H1 (cell line): ENCODE measurements at places on chromosomes 6 and 20. TPM values are rescaled to one million over a fixed set of nuclear protein-coding genes. Genes with fewer than 3 reads are reported as not detected.

GRCh38 chr6:82957171-82957867 lies 108.3 kb downstream of the UBE3D start:
- no peak for DNase-seq

RIPPLY2 gene
- total RNA-seq, result 0.74 and 1.9 TPM in 2 replicates

DNA sequence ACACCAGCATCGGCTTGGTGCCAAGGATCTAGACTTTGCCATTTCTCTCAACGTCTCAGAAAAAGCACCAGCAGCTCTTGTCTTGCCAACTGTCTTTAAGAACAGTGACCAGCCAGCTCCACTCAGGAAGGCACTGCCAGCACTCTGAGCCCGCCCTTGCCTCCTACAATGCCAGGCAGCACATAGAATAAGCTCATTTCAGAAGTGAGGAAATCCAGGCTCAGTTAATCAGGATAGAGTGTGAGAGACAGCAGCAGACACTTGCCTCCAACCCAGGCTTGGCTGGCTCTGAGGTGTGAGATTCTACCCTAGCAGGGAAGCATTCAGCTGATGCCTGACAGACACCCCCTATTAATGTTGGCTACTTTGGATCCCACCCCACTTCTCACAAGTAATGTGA lies 4.3 kb upstream of the SYNDIG1 start:
- DNase-seq, result no peak

DNA sequence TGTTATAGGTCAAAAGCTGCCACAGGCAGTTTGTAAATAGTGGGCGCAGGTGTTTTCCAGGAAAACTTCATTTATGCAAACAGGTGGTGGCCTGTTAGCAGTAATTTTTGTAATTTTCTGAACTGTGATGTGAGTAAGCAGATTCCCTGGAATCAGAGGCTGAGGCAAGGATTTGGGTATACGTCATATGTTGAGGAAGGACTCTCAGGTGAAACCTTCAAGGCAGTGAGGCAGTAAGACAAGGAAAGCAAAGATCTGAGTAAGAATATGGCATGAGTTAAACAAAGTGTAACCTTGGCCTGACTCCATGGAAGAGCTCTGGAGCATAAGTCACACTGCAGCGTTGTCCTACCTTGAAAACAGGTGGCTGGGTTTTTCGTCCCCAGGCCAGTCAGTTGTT lies 291.1 kb upstream of the BTBD3 start:
- DNase-seq, result no peak

SRC gene
- 28.8 and 29.8 TPM in 2 replicates for total RNA-seq

TMEM170B gene
- 3.9 and 4.3 TPM in 2 replicates for total RNA-seq

MLN gene
- total RNA-seq, result not detected in 2 replicates

SOBP gene
- 6.2 and 7.4 TPM in 2 replicates for total RNA-seq

DNA sequence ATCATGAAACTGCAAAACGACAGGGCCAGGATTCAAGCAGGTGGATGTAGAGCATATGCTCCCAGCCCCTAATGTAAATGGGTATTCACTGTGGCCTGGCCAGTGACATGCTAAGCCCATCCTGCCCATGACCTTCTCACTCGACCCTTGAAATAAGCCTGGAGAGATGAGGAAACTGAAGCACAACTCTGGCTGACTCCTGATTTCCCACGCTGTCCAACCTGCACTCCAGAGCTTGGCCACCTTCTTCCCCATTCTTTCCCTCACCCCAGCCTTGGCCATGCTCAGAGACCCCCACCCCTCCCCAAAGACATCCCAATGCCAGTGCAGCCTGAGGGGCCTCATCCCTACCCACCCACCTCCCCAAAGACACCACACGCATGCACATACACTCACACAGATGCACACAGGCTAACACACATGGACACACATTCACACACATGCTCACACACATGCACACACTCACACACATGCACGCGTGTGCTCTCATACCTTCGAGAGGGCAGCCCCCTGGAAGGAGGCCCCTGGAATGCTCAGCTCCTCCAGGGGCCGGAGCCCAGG lies 12.4 kb downstream of the TFEB start:
- no peak for DNase-seq

GRCh38 chr20:46901638-46902037 lies 7.0 kb downstream of the EYA2 start:
- DNase-seq, result no peak

GRCh38 chr6:35754452-35755277 lies 17.8 kb downstream of the ARMC12 start:
- DNase-seq, result no peak

GRCh38 chr6:31978831-31979230 lies 3.0 kb upstream of the C4A start:
- DNase-seq, result no peak

DNA sequence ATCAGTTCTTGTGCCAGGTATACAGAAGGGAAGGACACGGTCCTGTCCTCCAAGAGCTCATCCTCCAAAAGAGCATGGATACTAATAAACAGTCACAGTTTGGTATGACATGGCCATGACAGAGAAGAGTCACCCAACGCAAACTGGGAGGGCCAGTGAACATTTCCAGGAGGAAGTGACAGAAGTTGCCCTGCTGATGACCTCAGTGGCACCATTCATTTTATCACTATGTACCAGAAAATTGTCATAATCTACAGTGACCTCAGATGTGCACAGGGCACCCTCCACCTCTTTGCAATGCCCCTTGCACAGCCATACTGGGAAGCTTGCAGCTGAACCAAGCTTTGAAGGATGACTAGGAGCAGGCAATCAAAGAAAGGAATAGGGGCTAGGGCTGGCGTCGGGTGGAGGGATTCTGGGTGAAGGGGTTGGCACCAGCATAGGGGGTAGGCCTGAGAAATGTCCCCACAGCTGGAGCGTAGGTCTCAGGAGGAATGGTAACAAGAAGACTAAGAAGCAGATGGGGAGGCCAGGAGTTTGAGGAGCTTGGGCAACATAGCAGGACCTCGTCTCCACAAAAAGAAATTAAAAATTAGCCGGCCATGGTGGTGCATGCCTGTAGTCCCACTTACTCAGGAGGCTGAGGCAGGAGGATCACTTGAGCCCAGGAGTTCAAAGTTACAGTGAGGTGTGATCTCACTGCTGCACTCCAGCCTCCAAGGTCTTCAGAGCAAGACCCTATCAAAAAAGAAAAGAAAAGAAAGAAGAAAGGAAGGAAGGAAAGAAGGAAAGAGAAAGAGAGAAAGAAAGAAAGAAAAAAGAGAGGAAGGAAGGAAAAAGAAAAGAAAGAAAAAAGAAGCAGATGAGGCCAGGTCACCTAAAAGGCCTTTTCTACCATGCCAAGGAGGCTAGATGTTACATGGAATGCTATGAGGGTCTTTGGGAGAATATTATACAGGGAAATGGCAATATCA lies 65.3 kb upstream of the SNX9 start:
- no peak for DNase-seq

SLC25A27 gene
- 8.4 and 9.5 TPM in 2 replicates for total RNA-seq

DNA sequence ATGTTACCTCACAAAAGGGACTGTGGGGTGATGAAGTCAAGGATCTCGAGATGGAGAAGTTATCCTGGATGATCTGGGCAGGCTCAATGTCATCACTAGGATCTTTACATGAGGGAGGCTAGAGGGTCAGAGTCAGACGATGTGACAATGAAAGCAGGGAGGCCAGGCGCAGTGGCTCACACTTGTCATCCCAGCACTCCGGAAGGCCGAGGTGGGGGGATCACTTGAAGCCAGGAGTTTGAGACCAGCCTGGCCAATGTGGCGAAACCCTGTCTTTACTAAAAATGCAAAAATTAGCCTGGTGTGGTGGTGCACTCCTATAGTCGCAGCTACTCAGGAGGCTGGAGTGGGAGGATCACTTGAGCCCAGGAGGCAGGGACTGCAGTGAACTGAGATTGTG lies 68.8 kb downstream of the TTLL2 start:
- DNase-seq, result no peak

- peak; percentile 93 for DNase-seq
Measured at GRCh38 chr6:37137201-37138090, 32.5 kb upstream of the PIM1 start.

FAM209B gene
- 0.82 TPM in 1 of 2 replicates, not detected in the other for total RNA-seq

GRCh38 chr20:12577213-12577612 lies 431.6 kb upstream of the SPTLC3 start:
- no peak for DNase-seq

- DNase-seq, result no peak
Measured at GRCh38 chr6:144595266-144595665, 310.1 kb downstream of the UTRN start.

PGC gene
- total RNA-seq, result not detected in 2 replicates

RGS17 gene
- total RNA-seq, result 10.7 and 12.2 TPM in 2 replicates

GRCh38 chr6:52995913-52996645 lies 995 bp upstream of the GSTA4 start:
- DNase-seq, result peak; percentile 47

GRCh38 chr6:31689249-31690110 lies 8.6 kb upstream of the LY6G5C start:
- no peak for DNase-seq

LBP gene
- total RNA-seq, result 0.48 and 0.63 TPM in 2 replicates

DNA sequence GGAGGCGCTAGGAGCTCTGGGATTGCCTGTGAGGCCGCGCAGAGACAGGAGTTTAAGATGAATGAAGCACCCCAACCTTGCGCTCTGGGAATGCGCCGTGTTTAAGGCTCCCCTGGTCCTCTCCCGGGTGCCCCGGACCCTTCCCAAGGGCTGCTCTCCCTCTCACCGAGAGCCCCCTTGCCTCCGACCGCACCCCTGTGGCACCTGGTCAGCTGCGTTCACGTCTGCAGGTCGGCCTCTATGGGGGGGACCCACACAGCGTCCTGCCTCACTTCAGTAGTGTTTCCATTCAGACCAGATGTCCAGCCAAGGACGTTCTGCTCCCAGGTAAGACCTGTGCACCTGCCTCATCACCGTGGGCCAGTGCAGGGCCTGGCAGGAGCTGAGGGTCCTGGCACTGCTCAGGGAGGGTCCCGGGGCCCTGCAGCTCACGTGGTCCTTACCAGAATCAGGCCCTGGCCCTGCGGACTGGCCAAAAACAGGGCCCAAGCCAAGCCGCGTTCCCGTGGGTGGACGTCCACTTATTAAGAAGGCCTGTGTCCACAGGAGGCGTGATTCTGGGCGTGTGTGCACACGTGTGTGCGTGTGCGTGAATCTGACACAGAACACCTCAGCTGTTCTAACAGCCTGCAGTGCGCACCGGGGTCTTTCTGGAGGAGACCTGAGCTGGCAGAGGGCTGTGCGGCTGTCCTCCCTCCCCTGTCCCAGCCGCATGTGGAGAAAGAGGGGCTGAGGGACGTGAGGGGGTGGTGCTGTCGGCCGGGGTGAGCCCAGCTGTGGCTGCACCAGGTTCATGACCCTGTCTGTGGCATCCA lies 79.9 kb upstream of the BHLHE23 start:
- DNase-seq, result no peak

APCDD1L gene
- total RNA-seq, result 3.1 and 3.2 TPM in 2 replicates

- no peak for DNase-seq
Measured at GRCh38 chr6:118789419-118789818, 104.5 kb upstream of the ASF1A start.

GRCh38 chr6:105859457-105859856 lies 226.7 kb upstream of the PRDM1 start:
- no peak for DNase-seq

- DNase-seq, result peak; percentile 5
Measured at GRCh38 chr20:9323622-9324021, 190.8 kb upstream of the LAMP5 start.

TSPO2 gene
- total RNA-seq, result not detected in 2 replicates

JPH2 gene
- 1.3 and 1.5 TPM in 2 replicates for total RNA-seq

DNA sequence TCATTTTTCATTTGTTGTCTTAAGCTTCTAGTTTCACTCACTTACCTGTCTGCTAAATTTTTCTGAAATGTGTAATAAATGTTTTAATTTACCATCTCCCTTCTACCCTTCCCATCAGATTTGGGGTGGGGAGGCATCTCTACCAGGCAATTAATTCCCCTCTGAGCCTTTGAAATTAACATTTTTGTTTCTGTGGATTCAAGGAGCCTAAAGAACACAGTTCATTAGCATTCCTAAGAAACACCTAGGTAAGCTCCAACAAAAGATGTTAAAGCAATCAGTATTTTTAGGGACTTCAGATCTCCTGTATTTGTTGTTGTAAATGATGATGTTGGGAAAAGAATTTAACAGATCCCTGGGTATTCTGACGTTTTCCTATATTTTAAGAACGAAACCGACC lies 6.6 kb downstream of the TOP1 start:
- DNase-seq, result no peak

GFRAL gene
- total RNA-seq, result not detected in 2 replicates

AMD1 gene
- 174 and 177 TPM in 2 replicates for total RNA-seq

- no peak for DNase-seq
Measured at GRCh38 chr6:10719296-10719963, 3.4 kb upstream of the TMEM14C start.

BPI gene
- total RNA-seq, result not detected in 2 replicates

KIF16B gene
- total RNA-seq, result 9.2 TPM in 2 replicates

DNA sequence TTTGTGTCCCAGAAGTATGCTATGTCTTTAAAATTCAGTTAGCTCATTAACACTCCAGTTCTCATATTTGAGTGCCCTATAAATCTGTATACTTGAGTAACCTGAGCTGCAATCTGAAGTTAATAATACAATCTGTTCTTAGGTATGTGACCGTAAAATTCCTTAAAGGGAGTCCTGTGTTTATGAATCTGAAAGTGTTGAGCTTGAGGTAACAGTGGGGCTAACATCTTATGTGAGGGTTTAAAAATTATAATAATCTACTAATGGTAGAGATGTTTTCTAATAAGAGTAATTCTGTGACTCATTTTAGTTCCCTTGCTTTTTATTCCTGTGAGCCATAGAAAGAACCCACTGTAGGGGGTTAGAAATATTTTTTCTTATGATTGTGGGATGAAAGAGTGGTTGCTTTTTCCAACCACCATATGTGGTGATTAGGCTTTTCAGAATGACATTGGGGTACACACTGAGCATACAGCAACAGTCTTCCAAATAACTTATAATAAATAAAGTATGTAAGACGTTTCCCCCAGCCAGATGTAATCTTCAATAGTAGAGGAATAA lies 121.2 kb downstream of the BCKDHB start:
- no peak for DNase-seq

DNA sequence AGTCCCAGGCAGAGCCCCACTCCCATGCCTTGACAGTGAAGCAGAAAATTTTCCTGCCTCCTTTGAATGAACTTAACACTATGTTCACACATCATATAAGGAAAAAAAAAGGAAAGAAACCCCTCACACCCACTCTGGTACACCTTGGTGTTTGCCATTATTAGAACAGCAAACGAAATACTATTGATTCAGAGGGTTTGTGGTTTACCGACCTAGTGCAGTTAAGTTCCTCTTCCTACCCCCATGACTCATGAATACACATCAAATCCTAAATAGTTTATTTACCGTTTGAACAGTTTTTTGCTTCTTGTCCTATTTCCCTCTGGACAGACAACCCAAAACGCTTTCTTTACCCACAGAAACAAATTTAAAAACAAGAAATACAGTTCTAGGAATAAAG lies 237.7 kb downstream of the FOXA2 start:
- no peak for DNase-seq
